H9 (cell line): ENCODE measurements at places on chromosomes 1 and 21.

DNA sequence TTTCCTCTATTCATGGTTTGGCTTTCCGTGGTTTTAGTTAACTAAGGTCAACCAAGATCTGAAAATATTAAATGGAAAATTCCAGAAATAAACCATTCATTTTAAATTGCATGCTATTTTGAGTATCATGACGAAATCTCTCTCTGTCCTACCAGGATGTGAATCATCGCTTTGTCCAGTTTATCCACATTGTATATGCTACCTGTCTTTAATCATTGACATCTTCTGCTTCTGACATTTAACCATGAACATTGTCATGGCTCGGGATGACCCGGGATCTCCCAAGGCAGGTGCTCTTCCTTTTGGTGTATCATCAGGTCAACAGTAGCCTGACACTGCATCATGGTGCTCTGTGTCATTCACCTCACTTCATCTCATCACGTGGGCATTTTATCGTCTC, 125.5 kb upstream of the HNRNPU start:
- DNase-seq, result no peak

GRCh38 chr1:53258216-53258615, 19.9 kb upstream of the MAGOH start:
- DNase-seq, result no peak

- DNase-seq, result no peak
Observed at GRCh38 chr1:112711670-112712069, 3.5 kb downstream of the PPM1J start.

GRCh38 chr1:39199593-39199992, 4.9 kb upstream of the MACF1 start:
- DNase-seq, result no peak

GRCh38 chr1:20587661-20588053, 1.2 kb upstream of the CDA start:
- DNase-seq, result no peak

GRCh38 chr1:51738681-51739080, 121.8 kb downstream of the OSBPL9 start:
- DNase-seq, result no peak

GRCh38 chr1:234862360-234862943, 252.5 kb upstream of the IRF2BP2 start:
- DNase-seq, result no peak

DNA sequence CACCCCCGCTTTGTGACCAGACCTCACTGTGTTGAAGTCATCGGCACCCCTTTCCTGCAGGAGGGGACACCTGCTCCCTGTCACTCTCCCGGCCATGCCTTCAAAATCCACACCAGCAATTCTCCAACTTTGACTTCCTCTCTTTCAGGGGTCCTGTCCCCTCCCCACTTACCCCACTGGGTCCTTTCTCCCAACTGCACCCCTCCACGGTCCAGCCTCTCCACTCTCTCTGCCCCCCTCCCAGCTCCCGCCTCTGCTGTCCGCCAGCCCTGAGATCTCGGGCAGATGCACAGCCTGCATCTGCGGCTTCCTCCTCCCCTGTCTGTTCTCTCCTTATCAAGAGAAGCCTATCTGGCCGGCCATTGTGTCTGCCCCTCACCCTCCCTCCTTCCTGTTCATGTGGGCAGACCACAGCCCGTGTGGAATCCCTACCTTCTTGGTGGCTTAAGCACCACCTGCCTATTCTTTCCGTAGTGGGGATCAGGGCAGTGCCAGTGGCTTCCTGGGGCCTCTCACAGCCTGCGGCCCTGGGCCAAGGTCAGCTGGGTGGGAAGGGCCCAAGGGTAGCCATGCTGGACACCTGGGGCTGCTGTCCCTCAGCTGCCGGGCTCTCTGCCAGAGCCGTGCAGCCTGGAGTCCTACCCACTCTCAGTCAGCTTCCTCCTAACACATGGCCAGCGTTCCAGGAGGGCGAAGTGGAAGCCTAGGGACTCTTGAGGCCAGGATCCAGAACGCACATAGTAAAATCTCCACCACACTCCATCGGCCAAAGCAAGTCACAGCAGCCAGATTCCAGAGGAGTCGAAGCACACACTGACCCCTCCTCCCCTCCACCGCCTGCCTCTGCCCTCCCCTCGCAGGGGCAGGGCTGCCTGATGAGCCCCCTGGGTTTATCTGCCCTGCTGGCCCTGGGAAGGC, 5.1 kb upstream of the HES4 start:
- DNase-seq, result peak; percentile 50

GRCh38 chr21:43295066-43295958, 126.5 kb downstream of the CRYAA start:
- DNase-seq, result no peak

GRCh38 chr1:84298328-84298683, 3.2 kb upstream of the SAMD13 start:
- DNase-seq, result peak; percentile 47

GRCh38 chr1:228088586-228089498, 6.3 kb downstream of the ARF1 start:
- no peak for DNase-seq

- no peak for DNase-seq
Observed at GRCh38 chr1:232615306-232615800, 14.6 kb downstream of the SIPA1L2 start.

- no peak for DNase-seq
Observed at GRCh38 chr1:177082855-177083693, 81.4 kb downstream of the ASTN1 start.
